ENCODE measurements at places on chromosomes 5 and 9. TPM values are rescaled to one million over a fixed set of nuclear protein-coding genes. Genes with fewer than 3 reads are reported as not detected.

GRCh38 chr9:35367451-35367850 is 122.5 kb upstream of the RUSC2 start:
- DNase-seq, result no peak

GRCh38 chr5:41815261-41815660 is 55.0 kb downstream of the OXCT1 start:
- DNase-seq, result no peak

- peak; percentile 22 for DNase-seq
Measured at GRCh38 chr5:132207778-132208177, 19.9 kb downstream of the P4HA2 start.

Gene F12
- total RNA-seq, result 0.29 TPM
